ENCODE measurements at places on chromosomes 11 and 22.

DNA sequence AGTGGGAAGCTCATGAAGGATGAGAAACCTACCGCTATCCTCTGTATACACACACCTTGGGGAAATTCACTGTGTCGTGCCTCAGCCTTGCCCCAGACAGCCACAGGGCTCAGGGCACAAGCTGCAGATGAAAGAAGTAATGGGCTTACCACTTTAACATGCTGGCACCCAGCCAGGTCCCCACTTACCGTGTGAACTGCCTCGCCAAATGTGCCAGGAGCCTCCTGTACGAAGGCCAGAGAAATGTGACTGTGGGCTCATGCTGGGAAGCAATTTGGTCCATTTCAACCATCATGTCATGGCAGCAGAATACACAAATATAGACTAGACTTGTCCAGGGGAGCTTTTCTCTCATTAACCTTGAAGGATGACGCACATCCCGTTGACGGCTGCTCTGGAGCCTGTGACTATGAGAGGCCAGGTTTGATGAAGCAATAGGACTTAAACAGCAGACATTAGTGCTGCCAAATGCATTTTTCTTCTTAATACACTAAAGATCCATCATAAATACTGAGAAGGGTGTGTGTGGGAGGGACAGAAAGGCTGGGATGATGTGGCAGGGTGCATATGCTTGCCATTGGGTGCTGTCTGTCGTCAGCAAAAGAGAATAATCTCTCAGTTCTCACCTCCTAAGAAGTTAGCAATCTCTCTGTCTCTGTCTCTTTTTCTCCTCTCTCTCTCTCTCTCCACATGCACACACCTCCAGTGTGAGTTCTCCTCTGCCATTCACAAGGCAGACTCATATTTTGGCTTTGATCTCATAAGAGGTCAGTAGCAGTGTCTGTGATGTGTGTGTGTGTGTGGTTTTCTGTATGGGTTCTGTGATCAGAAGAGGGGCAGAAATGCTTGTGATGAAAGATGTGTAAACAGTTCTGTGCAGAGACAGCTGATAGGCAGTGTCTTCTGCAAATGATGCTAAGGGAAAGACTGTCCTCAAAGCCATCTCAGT, 142.4 kb downstream of the KIRREL3 start:
- peak; percentile 78 for DNase-seq

GRCh38 chr11:42315267-42315666, 855.8 kb upstream of the LRRC4C start:
- DNase-seq, result peak; percentile 6

- DNase-seq, result no peak
Observed at GRCh38 chr11:130760515-130761125, 155.7 kb downstream of the SNX19 start.

DNA sequence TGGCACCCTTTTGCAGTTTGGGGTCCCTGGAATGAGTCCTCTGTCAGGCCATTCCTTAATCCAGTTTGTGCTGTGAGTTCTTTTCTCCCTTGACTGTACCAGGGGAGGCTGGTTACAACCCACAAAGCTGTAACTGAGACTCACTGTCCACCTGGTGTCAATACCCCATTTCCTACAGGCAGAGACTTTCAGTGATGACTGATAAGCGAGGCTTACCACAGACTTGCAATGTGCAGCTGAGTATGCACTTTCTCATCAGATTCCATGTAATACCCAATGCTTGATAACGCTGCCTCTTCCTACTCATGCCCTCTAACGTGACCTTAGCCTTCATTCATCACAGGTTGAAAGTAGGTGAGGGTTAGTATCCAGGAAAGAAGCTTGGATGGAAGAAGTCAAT, 120.1 kb downstream of the INSC start:
- no peak for DNase-seq

- DNase-seq, result no peak
Observed at GRCh38 chr22:34105461-34106062, 185.3 kb upstream of the LARGE1 start.

DNA sequence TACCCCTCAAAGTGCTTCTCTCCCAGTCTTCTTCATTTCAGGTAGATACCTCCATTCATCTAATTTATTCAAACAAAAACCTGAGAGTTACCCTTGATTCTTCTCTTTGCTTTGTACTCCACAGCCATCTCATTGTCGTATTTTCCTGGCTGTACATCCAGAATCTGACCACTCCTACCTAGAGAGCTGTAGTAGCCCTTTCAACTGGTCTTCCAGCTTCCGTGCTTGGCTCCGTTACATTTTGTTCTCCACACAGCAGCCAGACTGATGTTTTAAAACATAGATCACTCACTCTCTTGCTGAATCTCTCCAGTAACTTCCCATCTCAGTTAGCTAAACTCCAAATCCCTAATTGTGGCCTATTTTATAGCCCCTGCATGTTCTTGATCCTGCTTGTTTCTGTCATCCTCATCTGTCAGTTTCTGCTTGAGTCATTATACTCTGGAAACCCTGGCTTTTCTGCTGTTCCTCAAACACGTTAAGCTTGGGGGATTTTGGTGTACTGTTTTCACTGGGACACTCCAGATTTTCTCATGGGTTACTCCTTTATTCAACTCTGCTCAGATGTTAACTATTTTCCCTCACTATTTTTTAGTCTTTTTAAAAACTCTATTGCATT, 7.4 kb downstream of the SPCS2 start:
- peak; percentile 56 for DNase-seq

GRCh38 chr11:108807262-108807661, 142.4 kb downstream of the DDX10 start:
- no peak for DNase-seq

GRCh38 chr22:49657974-49658590, 169.6 kb downstream of the BRD1 start:
- DNase-seq, result no peak

GRCh38 chr11:103594283-103594682, 442.2 kb upstream of the DDI1 start:
- DNase-seq, result no peak

DNA sequence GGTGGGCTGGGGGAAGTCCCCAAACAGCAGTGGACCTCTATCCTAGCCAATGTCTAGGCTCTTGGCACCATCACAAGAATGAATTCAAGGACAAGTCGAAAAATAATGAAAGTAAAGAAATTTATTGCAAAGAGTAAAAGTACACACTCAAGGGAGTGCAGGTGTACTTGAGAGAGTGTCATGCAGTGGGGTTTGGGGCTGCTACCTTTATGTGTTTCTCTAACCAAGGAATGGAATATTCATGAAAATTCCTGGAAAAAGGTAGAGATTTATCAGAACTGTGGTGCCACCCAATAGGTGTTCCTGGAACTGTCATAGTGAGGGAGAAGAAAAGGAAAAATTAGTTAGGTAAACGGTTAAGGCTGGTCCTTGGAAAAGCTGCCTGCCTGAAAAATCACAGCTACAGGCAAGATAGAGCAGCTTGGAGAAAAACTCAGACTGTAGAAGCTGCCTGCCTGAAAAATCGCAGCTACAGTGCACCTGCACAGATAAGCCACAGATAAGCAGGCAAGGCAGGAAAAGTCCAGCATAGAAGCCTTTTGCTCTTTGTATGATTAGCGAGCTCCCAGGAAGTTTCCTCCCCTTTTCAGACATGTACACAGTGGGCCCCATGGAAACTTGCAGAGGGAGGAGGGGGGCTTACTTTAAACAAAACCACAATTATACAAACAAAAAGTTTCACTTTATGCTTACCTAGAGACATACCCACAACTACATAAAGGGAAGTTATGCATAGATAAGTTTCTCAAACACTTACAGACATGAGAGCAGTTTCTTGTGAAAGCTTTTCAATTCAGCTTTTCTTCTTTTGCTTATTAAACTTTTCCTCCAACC, 71.4 kb upstream of the B3GNT6 start:
- peak; percentile 48 for DNase-seq

GRCh38 chr22:36616682-36617081, 86.9 kb downstream of the CACNG2 start:
- no peak for DNase-seq

GRCh38 chr11:87366346-87366745, 328.6 kb downstream of the TMEM135 start:
- DNase-seq, result no peak

- no peak for DNase-seq
Observed at GRCh38 chr11:2590965-2591754, 108.6 kb downstream of the KCNQ1OT1 start.

- no peak for DNase-seq
Observed at GRCh38 chr11:69066122-69067112, 17.7 kb downstream of the TPCN2 start.

- DNase-seq, result no peak
Observed at GRCh38 chr11:130217133-130218031, 57.8 kb downstream of the ST14 start.

DNA sequence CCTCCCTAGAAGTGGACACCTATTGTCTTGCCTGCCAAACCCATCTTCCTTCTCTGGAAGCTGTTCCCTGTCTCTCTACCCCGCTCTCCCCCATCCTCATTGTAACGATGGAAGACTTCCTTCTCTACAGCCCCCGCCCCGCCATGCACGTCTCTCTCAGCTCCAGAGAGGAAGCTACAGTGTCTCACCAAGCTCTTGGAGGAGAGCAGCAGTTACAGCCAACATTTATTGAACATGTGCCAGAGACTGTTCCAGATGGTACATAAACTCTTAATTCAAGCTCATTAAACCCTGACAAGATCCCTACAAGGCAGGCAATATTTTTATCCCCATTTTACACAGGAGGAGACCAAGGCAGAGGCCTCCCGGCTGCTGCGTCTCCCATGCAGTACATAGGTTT, 15.1 kb downstream of the MCHR1 start:
- DNase-seq, result peak; percentile 41

- DNase-seq, result peak; percentile 43
Observed at GRCh38 chr11:121895919-121896318, 220.1 kb downstream of the BLID start.

DNA sequence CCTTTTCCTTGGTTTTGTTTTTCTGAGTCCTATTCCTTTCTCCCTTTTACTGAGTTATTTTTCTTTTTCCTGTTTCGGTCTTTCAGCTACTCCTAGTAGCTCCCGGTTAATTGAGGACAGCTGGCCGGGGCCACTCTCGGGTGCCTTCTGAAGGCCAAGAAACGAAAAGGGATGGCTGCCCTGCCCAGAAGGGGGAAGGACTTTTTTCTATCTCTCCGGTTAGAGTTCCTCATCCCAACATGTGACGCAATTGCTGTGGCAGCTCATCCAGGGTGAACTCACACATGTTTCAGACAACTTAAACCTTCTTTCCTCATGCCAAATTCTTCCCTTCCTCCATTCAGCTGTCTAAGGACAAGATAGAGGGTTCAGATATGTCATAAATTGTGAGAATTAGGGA, 83.6 kb downstream of the PIWIL4 start:
- peak; percentile 94 for DNase-seq

DNA sequence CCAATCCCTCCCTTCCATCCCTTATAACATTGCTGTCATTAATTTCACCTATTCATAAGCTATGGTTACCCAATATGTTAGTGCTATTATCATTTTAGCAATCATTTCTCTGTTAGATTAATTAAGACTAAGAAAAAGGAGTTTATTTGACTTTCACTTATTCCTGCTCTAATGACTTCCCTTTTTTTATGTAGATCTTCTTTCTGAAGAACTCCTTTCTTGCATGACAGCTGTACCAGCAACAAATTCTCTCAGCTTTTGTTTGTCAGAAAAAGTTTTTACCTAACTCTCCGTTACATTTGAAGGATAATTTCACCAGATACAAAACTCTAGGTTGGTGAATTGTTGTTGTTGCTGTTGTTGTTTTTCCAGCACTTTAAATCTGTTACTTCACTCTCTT, 28.6 kb upstream of the OR8B8 start:
- no peak for DNase-seq

- no peak for DNase-seq
Observed at GRCh38 chr11:30313580-30313979, 9.3 kb upstream of the ARL14EP start.

GRCh38 chr11:58923300-58923788, 15.9 kb upstream of the GLYATL1 start:
- peak; percentile 17 for DNase-seq

GRCh38 chr22:18091478-18091877, 13.7 kb downstream of the PEX26 start:
- no peak for DNase-seq

- DNase-seq, result no peak
Observed at GRCh38 chr11:84824624-84825023, 802.5 kb downstream of the DLG2 start.

GRCh38 chr22:47445716-47446290, 683.4 kb downstream of the TBC1D22A start:
- DNase-seq, result no peak

- peak; percentile 82 for DNase-seq
Observed at GRCh38 chr11:86559311-86559945, 113.0 kb downstream of the ME3 start.

DNA sequence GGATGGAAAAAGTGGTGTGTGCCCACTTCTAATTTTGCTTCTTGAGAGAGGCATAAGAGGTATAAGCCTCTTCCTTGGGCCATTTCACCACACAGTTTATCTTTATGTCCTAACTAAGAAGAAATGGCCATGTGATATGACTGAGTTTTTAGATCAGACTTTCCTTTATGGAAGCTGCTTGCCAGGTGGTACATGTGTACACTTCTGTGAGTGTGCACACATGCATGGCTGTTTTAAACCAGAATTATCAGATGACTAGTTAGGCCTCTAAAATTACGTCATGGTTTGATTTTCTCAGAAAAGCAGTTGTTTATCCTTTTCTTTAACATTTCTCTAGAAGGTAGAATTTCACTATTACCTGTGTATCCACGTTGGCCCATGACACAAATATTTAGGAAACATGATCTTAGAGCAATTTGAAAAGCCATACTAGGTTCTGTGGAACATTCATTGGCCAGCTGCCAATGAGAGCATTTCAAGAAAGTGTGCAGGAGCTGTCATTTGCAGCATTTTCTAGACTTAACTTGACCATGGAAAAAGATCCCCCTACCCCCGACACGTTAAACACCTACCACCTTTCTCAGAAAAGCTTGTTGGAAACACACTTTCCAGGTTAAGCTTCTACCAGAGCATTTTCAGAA, 109.2 kb upstream of the GAL start:
- no peak for DNase-seq

GRCh38 chr11:110339456-110340250, 43.2 kb upstream of the RDX start:
- DNase-seq, result no peak

GRCh38 chr22:46183733-46184132, 33.4 kb downstream of the PPARA start:
- DNase-seq, result no peak

GRCh38 chr22:22691055-22691454, 46.6 kb downstream of the GGTLC2 start:
- DNase-seq, result no peak

GRCh38 chr11:90704510-90704909, 481.7 kb upstream of the CHORDC1 start:
- DNase-seq, result no peak

DNA sequence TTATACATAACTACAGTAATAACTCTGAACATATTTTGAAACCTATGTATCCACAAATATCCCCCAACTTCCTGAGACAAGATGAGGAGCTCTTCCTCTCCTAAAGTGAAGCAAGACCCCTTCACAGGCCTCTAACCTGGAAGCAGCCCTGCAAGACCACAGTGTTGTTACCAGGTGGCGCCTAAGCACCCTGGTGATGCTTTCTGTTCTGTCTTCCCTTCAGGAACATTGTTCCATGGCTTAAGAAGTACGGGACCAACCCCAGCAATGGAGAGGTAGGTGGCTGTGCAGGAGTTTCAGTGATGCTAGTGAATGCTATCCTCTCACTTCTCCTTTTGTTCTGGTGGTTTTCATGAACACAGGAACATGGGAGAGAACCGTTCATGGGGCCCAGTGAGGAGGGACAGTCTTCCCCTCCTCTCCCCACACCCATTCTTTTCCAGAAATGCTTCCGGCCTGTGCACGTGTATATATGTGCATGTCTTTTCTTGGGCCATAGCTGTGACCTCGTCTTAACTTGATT, 6.4 kb downstream of the PPIL2 start:
- DNase-seq, result no peak

- DNase-seq, result peak; percentile 47
Observed at GRCh38 chr11:96314326-96315020, 28.5 kb downstream of the MAML2 start.

- no peak for DNase-seq
Observed at GRCh38 chr11:36110668-36111410, 167.0 kb downstream of the LDLRAD3 start.

Data from fibroblast of villous mesenchyme (primary cell).